ENCODE measurements at places on chromosomes 1 and 21.

DNA sequence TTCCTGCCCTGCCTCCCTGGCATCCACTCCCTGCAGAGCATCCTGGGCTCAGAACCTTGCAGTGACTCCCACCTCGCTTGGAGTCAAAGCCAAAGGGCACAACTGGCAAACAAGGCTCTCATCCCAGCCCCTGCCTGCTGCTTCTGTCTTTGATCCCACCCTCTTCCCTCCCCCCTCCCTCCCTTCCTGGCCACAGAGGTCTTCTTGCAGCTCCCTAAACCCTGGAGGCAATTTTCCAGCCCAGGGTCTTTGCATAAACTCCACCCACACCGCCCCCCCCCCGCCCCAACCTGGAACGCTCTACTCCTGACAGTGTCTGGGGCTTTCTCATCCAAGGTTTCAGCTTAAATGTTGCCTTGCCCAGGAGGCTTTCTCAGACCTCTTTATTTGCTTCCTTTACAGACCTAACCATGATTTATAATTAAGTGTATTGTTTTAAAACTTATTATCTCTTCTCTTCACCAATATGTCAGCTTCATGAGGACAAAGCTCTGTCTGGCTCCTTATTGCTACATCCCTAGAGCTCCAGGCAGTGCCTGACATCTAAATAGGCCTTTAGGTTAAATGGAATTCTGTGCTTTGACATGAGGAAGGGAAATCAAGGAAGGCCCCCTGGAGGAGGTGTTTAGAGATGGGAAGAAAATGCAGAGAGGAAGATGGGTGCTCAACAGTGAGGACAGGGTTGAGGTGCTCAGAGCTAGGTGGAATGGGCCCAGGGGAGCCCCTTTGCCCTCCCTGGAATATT is 37.7 kb upstream of the PADI1 start:
- no peak for DNase-seq

DNA sequence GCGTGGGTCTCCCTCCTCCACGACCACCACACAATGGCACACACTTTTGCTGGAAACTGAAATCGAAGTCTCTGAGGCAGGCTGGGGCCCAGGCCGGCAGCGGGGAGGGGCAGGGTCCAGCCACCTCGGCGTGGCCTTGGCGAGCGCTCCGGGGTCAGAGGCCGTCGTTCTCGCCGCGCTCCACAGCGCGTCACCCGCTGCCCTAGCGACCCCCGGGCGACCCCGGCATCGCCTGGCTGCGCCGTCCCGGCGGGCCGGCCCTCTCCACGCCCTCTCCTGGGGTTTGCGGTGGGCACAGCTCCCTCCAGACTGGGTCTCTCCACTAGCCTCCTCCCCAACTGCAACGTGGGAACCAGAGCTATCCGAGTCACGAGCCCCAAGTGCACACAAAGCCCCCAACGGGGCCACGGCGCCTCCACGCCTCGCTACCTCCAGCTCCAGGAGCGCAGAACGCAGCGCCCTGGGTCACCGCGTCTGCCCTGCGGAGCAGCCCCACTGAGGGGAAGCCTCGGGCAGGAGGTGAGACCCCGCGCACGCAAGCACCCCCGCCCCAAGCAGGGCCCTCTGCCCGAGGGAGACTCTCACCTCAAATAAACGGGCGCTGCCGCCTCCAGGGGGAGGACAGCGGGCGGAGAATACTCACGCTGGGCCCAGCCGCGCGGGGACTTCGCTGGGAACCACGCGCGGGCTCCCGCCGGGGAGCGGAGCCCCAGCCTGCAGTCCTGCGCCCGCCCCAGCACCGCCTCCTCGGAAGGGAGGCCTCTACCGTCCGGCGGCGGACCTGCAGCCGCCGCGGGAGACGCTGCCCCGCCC is 134.0 kb upstream of the BARHL2 start:
- peak; percentile 78 for DNase-seq

DNA sequence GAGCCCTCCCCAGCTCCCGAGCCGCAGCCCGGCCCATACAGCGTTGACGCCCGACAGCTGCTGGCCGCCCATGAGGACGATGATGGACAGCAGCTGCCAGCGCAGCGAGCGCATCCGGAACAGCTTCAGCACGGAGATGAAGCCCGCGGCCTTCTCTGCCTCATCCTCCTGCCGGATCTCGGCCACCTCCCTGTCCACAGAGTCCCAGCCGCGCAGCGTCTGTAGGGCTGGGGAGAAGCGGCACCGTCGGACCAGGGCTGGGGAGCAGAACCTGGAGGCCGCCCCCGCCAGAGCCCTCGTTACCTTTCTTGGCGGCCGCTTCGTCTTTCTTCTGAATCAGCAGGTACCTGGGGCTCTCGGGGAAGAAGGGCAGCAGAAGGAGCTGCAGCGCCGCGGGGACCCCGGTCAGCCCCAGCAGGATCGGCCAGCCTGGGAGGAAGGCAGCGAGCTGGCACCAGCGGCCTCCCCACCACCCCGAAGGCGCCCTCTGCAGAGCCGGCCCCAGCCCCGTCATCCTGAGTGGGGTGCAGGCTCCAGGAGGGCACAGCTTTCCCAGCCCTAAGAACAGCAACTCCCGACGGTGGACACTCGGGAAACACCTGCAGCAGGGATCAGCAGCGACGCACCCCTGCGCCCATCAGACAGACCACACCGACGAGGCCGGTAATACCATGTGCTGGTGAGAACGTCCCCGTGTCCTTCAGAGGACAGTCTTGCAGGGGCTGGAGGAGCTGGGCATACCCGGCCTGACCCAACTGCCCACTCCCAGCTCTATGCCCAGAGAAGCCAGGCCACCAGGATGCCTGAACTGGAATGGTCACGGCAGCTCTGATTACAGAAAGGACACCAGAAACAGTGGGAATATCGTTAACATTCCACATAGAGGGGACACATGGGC is 13.8 kb upstream of the SLC2A7 start:
- no peak for DNase-seq

DNA sequence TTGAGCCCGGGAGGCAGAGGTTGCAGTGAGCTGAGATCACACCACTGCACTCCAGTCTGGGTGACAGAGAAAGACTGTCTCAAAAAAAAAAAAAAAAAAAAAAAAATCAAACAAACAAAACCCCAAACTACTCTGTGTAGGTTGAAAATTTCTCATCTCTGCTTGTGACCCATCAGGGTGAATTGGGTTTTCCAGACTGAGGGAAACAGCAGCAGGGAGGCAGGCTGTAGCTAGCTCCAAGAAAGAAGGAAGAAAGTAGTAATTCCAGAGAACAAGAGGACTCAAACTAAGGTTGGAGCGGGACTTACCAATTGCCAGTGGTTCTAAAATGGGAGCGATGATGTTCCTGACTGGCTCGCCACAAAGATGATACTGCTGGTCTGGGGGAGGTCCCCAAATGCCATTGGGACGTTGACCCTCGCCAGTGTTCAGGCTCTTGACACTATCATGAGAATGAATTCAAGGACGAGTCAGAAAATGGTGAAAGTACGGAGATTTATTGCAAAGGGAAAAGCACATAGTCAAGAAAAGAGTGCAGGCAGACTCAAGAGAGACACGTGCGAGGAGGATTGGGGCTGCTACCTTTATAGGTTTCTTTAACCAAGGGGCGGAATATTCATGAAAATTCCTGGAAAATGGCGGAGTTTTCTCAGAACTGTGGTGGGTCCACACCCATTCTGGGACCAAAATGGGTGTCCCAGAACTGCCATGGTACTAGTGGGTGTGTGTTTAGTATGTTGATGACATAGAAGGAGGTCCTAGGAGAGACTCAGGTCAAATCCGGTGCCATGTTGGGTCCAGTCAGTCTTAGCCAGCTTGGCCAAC is 13.4 kb downstream of the AADACL4 start:
- DNase-seq, result no peak

GRCh38 chr1:175873290-175873935 is 130.0 kb upstream of the TNR start:
- no peak for DNase-seq

DNA sequence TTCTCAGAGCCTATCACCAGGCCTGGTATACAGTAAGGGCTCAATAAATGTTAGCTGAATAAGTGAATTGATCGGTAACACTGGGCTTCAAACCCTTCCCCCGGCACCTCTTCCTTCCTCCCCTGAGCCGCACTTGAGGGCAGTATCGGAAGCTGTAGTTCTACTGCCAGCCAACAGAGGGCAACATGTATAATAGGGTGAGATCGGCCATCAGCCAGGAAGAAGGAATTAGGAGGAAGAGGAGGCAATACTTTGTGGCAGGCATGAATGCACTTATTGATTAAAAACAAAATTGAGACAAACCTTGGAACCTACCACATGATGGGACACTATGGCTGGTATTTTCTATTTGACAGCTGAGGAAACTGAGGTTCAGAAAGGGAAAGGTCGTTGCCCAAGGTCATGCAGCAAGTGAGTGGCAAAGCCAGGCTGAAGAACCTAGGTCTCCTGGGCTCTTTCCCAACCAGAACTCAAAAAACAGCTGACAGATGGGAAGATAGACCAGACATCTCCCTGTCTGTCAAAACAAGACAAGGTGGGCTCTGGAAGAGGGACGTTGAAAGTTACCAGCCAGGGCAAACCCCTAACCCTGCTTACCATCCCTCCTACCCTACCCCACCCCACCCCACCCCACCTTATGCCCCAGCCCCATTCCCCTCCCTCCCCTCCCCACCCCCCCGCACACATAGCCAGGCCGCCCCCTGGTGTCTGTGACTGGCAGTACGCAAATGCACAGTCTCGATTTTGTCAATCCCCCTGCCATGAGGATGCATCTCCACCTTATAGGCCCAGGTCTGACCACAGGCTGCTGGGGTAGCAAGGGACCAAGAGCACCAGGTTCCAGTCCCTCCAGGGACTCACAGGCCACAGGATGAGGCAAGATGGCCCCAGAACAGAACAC is 107.3 kb upstream of the RUNX3 start:
- peak; percentile 81 for DNase-seq

DNA sequence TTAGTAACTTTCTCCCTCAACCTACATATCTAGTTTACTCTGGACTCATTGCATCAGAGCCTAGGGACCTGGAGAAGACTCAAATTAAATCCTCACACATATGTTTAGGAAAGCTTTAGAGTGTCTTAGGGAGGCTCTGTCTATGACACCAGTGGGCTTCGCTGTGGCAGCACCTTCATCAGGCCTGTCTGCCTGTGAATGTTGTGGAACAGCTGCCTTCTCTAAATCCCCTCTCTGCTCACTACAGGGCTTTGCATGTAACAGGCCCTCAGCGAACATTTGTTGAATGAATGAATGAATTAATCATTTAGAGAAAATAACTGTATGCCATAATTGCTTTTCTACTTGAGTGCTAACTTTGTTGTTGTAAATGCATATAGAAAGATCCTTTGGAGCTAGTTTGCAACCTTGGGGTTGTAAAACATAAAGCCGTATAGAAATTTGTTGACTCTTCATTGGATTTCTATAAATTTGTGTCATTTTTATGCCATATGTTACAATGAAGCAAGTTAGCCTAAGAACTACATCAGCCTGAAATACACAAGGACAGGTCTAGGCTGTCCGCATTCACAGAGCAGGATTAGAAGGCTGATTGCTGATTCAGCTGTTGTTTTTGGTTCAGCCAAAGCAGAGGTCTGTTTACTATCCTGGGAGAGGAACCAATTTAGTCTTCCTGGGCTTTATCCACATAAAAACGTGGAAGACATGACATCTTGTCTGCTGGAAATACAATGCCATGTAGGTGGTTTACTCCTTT is 238.0 kb downstream of the ASTN1 start:
- no peak for DNase-seq

DNA sequence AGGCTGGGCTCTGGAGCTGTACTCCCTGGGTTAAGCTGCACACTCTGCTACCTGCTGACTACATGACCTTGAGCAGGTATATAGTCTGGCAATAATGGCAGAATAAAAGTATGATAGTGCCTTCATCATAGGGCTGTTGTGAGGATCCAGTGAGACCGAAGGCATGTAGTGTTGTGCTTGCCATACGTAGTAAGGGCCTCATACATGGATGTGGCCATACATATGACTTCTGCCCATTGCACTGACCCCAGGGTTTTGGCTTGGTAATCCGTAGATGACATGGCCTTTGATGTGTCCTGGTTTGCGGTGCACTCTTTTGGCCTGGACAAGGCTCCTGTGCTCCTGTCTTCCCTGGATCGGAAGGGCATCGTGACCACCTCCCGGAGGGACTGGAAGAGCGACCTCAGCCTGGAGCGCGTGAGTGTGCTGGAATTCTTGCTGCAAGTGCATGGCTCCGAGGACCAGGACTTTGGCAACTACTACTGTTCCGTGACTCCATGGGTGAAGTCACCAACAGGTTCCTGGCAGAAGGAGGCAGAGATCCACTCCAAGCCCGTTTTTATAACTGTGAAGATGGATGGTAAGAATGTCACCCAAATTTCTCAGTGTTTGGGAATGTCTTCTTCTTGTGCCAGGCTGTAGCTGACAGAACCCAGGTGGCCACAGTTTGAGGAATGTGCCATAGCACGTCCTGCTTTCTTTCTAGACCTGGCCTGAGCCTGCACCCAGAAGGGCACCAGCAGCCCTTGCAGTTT is 17.0 kb upstream of the CD101 start:
- DNase-seq, result no peak

DNA sequence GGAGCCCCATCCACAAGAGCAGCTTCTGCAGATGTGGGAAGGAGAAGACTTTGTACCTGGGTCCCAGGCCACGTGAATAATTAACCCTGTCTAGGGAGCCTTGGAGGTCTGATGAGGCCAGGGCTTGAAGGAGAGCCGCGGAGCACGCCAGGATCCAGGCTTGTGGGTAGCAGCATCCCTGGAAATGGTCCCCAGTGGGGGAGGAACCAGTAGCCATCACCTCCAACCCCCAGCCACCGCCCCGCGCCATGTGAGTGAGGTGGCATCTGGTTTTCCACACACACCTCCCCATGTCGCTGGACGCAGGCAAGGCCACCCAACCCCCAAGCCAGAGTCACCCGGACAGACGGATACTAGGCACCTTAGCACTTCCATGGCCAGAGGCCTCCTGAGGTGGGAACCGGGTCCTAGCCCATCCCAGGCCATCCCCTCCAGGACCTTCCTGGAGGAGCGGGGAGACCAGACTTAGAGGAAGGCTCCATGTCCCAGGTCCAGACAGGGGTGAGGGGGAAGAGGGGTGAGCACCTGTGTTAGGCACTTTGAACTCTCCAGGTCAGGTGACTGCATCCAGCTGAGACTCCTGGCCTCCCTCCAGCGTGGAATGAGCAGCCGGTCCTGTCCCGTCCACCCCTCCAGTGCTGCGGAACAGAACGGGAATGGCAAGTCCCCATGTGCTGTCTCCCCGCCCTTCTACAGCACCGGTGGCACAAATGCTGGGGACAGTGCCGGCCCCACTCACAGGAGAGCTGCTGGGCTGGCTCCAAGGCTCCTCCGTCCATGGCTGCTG is 53.2 kb downstream of the RIPK4 start:
- no peak for DNase-seq

- DNase-seq, result no peak
Observed at GRCh38 chr21:16608209-16608830, 878.5 kb downstream of the USP25 start.

- no peak for DNase-seq
Observed at GRCh38 chr1:47184090-47184821, 5.6 kb downstream of the PDZK1IP1 start.

DNA sequence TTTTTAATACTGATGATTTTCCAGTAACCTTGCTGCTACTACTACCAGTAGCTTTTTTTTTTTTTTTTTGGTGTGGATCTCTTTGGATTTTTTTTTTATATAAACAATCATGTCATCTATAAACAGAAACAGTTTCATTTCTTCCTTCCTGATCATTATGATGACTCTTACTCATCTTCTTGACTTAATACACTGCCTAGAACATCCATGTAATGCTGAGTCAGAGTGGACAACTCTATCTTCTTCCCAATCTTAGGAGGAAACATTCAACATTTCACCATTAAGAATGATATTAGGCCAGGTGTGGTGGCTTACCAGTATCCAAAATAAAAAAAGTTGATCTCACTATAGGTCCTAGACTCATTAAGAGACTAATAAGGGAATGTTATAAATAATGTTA is 69.1 kb downstream of the RUSC1 start:
- no peak for DNase-seq

GRCh38 chr1:1343811-1344421 is 5.3 kb downstream of the DVL1 start:
- no peak for DNase-seq

- peak; percentile 34 for DNase-seq
Observed at GRCh38 chr1:67211589-67212563, 45.6 kb downstream of the IL23R start.

Data from CD4-positive, alpha-beta T cell treated with Interleukin-4 for 1 hour (primary cell).